ENCODE measurements at places on chromosomes 1 and 21.

- peak; percentile 84 for DNase-seq
These were observed 19.8 kb upstream of the THRAP3 start for GRCh38 chr1:36204347-36204909.

DNA sequence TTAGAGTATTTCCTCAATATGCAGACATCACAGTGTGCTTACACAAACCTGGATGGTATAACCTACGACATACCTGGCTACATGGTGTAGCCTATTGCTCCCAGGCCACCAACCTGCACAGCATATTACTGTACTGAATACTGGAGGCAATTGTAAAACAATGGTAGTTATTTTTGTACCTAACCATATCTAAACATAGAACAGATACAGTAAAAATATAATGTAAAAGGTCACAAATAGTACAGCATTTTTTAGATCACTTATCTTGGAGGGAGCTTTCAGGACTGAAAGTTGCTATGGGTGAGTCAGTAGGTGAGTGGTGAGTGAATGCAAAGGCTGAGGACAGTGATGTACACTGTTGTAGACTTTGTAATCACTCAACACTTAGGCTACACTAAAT lies 492.3 kb downstream of the MRPL39 start:
- no peak for DNase-seq

DNA sequence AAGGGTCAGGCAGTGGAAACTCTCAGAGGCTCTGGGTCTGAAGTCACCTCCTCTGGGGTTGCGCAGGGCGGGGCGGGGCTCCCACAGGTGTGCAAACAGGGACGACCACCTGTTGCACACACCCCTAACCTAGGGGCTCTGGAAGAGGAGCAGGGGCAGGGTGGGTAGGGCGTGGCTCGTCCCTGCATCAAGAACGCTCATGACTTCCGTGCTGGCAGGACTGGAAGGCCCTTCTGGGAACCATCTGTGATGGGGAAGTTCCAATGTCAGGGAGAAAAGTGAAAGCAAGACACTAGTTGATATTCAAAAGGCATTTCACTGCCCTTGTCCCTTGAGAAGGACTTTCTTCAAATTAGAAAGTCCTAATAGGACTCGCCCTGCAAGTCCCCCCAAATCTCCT lies 22.1 kb upstream of the CLSTN1 start:
- DNase-seq, result no peak

- DNase-seq, result peak; percentile 34
These were observed 1.2 kb downstream of the UBR4 start for GRCh38 chr1:19208710-19209438.

DNA sequence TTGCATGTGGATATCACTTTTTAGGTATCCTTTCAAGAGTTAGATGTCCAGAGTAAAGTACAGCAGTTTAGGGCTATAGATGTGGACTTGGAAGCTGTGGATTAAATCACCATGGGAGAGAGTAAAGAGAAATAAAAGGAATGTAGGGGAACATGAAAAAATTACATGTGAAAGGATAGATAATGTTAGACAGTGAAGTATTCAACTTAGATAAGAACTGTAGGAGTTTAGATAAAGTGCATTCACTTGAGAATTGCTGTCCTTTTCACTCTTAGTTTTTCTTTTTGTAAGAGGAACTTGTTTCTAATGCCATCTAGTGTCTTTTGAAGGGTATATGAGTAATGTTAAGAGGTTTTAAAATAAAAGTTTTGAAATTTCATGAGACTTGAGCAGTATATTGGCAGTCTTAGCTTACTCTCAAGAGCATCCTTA lies 40.1 kb downstream of the MAST2 start:
- DNase-seq, result no peak
